Ovary (tissue), 10 donors: ENCODE measurements at places on chromosomes 5 and 9. TPM values are rescaled to one million over a fixed set of nuclear protein-coding genes. Genes with fewer than 3 reads are reported as not detected.

RELL2 gene
- 1.9 TPM for polyA plus RNA-seq

HTR1A gene
- polyA plus RNA-seq = 1.4 TPM

TTC16 gene
- polyA plus RNA-seq = 0.06 TPM

TEX48 gene
- not detected for polyA plus RNA-seq

CDH6 gene
- 1.4 TPM for polyA plus RNA-seq

AHRR gene
- polyA plus RNA-seq = 0.77 TPM

RNF208 gene
- not detected for polyA plus RNA-seq

GTF3C5 gene
- polyA plus RNA-seq = 71.6 TPM

MYMK gene
- not detected for polyA plus RNA-seq

PCDHB14 gene
- 4.5 TPM for polyA plus RNA-seq

OR1Q1 gene
- not detected for polyA plus RNA-seq

ARRDC1 gene
- polyA plus RNA-seq = 20.6 TPM

C7 gene
- 1,831 TPM for polyA plus RNA-seq

TDRD7 gene
- polyA plus RNA-seq = 15.6 TPM

INPP5E gene
- polyA plus RNA-seq = 9.7 TPM

ANGPTL2 gene
- 114 TPM for polyA plus RNA-seq

NTNG2 gene
- 0.39 TPM for polyA plus RNA-seq

EIF4E1B gene
- polyA plus RNA-seq = 0.61 TPM

FOXD4L5 gene
- polyA plus RNA-seq = not detected

WNT8A gene
- not detected for polyA plus RNA-seq

PCDHB3 gene
- 1.4 TPM for polyA plus RNA-seq

MCIDAS gene
- polyA plus RNA-seq = not detected

TMEM171 gene
- polyA plus RNA-seq = 0.10 TPM

QRFP gene
- polyA plus RNA-seq = not detected

LHX3 gene
- polyA plus RNA-seq = not detected

RFESD gene
- polyA plus RNA-seq = 3.4 TPM
